MM.1S (cell line): ENCODE measurements at places on chromosomes 3 and 15.

GRCh38 chr3:128786434-128787020 lies 60.5 kb downstream of the RAB7A start:
- no peak for DNase-seq

- no peak for DNase-seq
These were observed 79.3 kb downstream of the ATP10A start for GRCh38 chr15:25783607-25784540.

- no peak for DNase-seq
These were observed 27.5 kb downstream of the AMOTL2 start for GRCh38 chr3:134346744-134347143.

- no peak for DNase-seq
These were observed 74.9 kb upstream of the CHRNB4 start for GRCh38 chr15:78715930-78716329.

GRCh38 chr3:45259133-45259532 lies 33.0 kb upstream of the TMEM158 start:
- DNase-seq = no peak
